CD4-positive, alpha-beta T cell treated with Interleukin-17A for 4 hours (primary cell): ENCODE measurements at places on chromosomes 2 and 18.

GRCh38 chr2:98522854-98523253 is 78.2 kb downstream of the INPP4A start:
- no peak for DNase-seq

DNA sequence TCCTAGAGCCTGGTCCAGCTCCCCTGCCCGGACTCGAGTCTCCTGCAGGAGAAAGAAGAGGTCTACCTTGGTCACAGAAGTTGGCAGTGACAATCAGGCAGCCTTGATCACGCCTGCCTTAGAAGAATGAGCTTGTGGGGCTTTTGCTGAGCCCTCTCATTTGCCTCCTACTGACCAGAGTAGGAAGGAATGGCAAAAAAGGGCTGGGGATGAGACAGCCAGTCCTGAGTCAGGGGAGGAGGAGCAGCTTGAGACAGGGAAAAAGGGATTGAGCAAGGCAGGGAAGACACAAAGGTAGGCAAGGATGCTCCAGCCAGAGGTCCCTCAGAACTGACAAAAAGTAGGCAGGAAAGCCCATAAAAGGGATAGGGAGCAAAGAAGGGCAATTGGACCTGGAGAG is 6.0 kb downstream of the WDR54 start:
- no peak for DNase-seq

GRCh38 chr2:185152186-185152585 is 553.9 kb downstream of the ZNF804A start:
- no peak for DNase-seq

- DNase-seq: no peak
Observed at GRCh38 chr18:37420315-37420880, 145.2 kb downstream of the CELF4 start.

DNA sequence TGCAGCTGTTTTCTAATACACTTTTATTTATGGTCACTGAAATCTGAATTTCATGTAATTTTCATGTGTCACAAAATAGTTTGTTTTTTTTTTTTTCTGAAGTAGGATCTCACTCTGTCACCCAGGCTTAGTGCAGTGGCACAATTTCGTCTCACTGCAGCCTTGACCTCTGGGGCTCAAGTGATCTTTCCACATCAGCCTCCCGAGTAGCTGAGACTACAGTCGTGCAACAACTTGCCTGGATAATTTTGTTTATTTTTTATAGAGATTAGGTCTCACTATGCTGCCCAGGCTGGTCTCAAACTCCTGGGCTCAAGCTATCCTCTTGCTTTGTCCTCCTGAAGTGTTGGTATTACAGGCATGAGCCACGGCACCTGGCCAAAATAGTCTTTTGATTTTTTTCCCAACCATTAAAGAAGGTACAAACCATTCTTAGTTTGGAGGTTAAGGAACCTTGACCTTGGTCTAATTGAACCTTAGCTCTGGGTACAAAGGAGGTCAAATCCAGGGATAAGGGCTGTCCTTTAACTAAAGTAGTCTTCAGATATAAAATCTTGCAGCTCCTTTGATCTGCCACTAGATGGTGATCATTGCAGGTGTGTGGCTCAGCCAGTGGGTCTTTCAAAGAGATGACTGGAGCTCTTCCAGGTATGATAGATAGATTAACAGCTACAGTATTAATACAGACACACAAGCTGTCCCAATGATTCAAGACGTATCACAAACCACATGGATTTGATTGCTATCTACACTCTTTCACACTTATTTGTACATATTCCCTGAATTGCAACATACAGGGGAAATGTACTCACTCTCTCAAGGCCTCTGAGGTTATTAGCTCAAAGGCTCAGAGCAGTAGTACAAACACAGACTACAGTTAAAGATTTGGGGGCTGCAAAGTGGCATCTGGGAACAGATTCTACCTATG is 4.7 kb upstream of the KRCC1 start:
- peak; percentile 49 for DNase-seq

- no peak for DNase-seq
Observed at GRCh38 chr2:240869109-240869955, 708 bp downstream of the AGXT start.

GRCh38 chr2:110747522-110748488 is 15.4 kb downstream of the ACOXL start:
- DNase-seq: no peak

GRCh38 chr2:231047274-231047922 is 9.3 kb upstream of the PSMD1 start:
- no peak for DNase-seq

DNA sequence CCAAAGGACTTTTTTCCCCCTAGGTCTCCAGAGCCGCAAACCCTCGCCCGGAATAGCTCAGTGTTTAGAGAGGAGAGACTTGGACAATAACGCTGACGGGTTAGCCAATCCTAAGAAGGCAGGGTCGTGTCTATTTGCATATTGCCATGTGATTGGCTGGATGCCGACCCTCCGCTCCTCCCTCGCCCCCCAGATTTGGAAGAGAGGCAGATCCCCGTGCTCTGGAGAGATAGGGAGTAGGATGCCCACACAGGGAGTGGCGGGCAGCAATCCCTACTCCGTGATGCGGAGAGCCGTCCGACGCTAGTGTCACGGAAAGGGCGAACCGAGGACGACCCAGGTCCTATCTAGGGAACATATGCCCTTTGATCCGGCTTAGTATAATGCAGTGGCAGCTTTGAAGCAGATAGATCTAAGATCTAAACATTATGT is 1.4 kb downstream of the WNT6 start:
- DNase-seq: peak; percentile 24

DNA sequence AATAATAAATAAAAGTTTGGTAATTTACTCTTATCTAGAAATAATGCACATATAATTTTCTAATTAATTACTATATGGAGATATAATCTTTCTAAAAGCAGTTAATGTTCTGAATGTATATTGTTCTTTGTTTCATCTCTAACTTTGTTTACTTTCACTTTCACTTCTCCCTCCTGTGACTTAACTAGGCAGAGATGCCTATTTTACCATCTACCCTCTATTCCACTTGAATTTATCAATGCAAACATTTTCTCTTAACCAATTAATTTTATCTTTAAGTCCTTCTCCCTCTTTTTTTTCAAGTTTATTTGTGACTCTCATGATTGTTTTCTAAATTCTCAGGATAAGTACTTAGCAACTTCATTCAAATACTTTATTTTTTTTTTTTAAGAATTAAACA is 55.1 kb upstream of the IL1RL1 start:
- DNase-seq: no peak

DNA sequence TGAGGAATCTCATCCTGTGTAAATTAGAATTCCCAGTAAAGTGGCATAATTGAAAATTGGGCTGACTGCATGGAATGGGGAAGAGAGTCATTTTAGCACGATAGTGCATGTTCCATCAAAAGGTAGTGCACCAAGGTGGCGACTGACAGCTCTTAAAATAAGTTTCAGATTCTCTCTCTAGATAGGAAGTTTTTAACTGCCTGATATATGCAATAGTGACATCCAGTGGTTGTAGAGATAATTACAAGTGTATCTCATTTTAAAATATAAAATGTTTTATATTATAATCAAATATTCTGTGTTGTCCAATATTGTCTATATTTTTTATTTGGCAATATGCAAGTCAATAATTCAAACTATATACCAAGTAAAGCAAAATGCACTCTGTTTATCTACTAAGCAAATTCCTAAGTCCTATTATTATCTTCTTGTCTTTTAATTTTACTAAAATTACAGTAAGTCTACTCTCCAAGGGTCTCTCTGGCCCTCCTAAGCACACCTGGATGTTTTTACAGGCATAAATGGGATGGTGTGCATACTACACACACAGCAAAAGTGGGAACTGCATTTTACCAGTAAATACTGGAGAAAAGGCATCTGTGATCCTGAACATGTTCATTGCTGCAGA is 397.7 kb upstream of the HNRNPA3 start:
- DNase-seq: peak; percentile 14

- peak; percentile 1 for DNase-seq
Observed at GRCh38 chr18:48954886-48955819, 4.4 kb upstream of the SMAD7 start.

- DNase-seq: no peak
Observed at GRCh38 chr2:122491011-122491410, 735.6 kb downstream of the TSN start.

DNA sequence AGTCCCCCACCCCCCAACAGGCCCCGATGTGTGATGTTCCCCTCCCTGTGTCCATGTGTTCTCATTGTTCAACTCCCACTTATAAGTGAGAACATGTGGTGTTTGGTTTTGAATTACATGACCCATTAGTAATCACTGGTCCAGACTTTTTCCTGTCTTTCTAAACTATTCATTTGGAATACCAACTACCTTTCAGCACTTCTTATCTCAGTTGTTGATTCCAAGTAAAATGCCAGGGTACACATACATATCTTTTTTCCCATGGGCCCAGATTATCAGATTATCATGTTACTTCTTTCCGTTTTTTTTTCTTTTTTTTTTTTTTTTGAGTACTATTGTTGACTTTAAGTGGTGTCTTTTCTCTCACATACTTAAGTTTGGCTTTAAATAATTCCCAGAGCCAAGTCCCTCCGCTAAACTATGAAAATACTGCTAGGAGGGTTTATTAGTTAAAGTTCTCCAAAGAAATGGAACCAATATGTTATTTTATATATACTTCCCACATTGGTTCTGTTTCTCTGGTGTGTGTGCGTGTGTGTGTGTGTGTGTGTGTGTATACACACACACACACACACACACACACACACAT is 389.3 kb downstream of the IRS1 start:
- DNase-seq: no peak

DNA sequence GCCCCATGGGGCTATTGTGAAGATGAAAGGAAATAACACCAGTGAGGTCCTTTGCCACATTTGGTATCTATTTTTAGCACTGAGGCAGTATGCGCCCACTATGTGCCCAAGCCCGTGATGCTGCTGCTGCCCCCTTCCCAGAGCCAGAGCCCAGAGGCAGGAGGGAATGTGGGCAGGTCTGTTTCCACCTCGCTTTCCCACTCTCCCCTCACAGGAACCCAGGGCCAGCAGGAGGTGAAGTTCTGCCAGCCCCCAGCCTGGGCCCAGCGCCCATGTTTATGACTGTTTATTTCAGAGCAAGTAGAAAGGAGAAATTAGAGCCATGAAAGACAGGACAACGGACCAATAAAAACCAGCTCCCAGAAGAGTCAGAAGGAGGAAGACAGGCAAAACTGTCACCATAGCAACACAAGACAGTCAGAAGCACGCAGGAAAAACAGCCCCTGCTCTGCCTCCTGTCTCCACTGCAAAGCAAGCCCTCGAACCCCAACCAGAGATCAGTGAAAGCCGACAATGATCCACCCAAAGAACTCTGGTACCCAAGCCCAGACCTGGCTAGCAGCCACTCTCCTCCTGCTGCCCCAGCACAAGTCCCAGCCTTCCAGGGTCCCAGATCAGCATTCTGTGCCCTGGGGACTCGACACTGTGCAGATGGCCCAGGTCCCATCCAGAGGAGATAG is 1.4 kb downstream of the CYRIA start:
- DNase-seq: no peak

GRCh38 chr2:136126421-136126926 is 8.5 kb upstream of the CXCR4 start:
- DNase-seq: no peak

DNA sequence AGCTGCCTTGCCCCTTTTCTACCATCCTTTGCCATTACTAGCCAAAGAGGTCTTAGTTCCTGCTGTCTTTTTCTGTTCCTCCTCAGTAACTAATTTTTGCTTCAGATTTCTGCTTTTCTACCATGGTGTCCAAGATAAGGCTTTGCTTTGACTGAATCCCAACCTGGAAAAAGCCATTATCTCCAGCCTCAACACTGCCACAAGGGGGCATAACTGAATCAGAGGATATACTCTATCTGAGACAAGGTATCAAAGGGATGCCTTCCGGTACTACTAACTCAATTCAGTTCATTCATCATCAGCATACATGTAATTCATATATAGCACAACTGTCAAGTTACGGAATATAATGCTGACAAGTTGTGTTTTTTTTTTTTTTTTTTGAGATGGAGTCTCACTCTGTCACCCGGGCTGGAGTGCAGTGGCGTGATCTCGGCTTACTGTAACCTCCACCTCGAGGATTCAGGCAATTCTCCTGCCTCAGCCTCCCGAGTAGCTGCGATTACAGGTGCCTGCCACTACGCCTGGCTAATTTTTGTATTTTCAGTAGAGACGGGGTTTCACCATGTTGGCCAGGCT is 11.4 kb downstream of the OSGEPL1 start:
- DNase-seq: peak; percentile 57

DNA sequence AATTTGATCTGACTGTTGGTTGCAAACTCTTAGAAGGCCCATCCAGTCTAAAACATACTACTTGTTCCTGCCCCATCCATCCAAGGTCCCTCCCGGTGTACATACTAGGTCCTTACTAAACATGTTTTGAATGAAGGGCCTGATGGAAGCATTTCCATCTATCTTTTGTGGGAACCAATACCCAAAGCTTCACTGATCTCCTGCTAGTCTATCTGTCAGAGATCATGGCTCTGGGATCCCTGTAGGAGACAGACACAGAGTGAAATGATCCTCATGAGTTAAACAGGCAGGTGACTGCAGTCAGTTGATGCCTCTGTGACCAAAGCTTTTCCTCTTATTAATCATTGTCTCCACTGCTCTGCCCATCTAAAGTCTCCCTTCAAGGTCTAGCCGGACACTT is 115.0 kb downstream of the ST6GAL2 start:
- DNase-seq: no peak

GRCh38 chr2:168456521-168457189 is 583 bp downstream of the CERS6 start:
- DNase-seq: peak; percentile 60

GRCh38 chr2:172431463-172431862 is 4.1 kb downstream of the ITGA6 start:
- no peak for DNase-seq

DNA sequence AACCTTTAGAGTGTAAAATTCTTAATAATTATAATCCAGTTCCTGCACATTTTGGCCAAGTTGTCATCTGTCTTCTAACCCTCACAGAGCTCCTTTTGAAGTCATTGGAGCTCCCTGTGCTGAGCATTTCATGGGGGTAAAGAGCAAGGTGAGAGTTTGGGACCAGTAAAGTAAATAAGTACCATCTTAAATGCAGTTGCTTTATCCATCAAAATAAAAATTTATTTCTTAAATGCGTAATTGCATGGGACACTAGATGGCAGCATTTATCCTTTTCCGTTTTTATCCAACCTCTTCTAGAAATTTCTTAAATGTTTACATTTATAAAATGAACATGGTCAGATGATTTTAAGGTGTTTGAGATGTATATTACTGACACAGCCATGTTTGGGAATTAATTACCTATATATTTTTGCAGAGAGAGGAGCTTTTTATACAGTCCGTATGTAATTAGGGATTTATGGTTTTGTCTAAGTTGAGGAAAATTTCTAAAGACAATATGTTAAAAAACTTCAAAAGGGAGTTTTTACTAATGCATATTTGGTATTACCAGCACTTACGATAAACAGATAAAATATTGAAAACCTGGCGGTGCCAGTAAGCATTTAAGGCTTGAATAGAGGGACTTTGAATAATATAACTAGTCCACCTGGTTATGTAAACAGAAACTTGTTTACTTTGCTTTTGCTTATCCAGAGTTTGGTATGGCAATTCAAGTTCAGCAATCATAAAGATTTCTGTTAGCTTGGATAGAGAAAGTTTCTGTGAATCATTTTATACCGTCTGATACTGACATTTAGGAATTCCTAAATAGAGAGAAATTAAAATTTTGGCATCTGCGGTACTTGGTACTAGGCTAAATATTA is 54.5 kb downstream of the ACSL3 start:
- DNase-seq: no peak

- DNase-seq: no peak
Observed at GRCh38 chr18:58337686-58338085, 291.2 kb downstream of the ALPK2 start.

- no peak for DNase-seq
Observed at GRCh38 chr2:29749041-29749440, 172.3 kb downstream of the ALK start.
